ENCODE measurements at places on chromosomes 6 and 20. TPM values are rescaled to one million over a fixed set of nuclear protein-coding genes. Genes with fewer than 3 reads are reported as not detected.

BPIFB4 gene
- total RNA-seq, result not detected

CDH4 gene
- total RNA-seq, result not detected

LTB gene
- not detected for total RNA-seq

CCN6 gene
- not detected for total RNA-seq

LINC00237 gene
- not detected for total RNA-seq

CAP2 gene
- total RNA-seq, result 11.5 TPM

All from subcutaneous adipose tissue (tissue), 4 donors.